ENCODE measurements at places on chromosomes 13 and 19. TPM values are rescaled to one million over a fixed set of nuclear protein-coding genes. Genes with fewer than 3 reads are reported as not detected.

Gene ZNF490
- total RNA-seq, result 7.0 TPM

Gene RFPL4A
- not detected for total RNA-seq

Gene PSG2
- total RNA-seq, result not detected

Gene TBC1D4
- total RNA-seq, result 67.1 TPM

Gene IGFL3
- total RNA-seq, result not detected

Gene KIR2DL1
- total RNA-seq, result not detected

Gene GAS6
- total RNA-seq, result 3.8 TPM

Gene CEACAM4
- total RNA-seq, result 0.92 TPM

Gene TRIM13
- total RNA-seq, result 18.5 TPM

Gene TEX101
- not detected for total RNA-seq

Gene NPAS1
- 0.76 TPM for total RNA-seq

Gene DCT
- total RNA-seq, result 0.20 TPM

Gene SLC25A30
- total RNA-seq, result 15.2 TPM

Gene AXL
- total RNA-seq, result 0.22 TPM

Gene CEACAM8
- not detected for total RNA-seq

Gene CEACAM7
- not detected for total RNA-seq

Gene ATP8B3
- 6.0 TPM for total RNA-seq

Gene NTF4
- total RNA-seq, result not detected

Gene ACER1
- 0.99 TPM for total RNA-seq

Gene ZNF541
- 0.65 TPM for total RNA-seq
